ENCODE measurements at places on chromosomes 5 and 9.

GRCh38 chr9:75452512-75452911, 364.2 kb downstream of the OSTF1 start:
- DNase-seq, result no peak

DNA sequence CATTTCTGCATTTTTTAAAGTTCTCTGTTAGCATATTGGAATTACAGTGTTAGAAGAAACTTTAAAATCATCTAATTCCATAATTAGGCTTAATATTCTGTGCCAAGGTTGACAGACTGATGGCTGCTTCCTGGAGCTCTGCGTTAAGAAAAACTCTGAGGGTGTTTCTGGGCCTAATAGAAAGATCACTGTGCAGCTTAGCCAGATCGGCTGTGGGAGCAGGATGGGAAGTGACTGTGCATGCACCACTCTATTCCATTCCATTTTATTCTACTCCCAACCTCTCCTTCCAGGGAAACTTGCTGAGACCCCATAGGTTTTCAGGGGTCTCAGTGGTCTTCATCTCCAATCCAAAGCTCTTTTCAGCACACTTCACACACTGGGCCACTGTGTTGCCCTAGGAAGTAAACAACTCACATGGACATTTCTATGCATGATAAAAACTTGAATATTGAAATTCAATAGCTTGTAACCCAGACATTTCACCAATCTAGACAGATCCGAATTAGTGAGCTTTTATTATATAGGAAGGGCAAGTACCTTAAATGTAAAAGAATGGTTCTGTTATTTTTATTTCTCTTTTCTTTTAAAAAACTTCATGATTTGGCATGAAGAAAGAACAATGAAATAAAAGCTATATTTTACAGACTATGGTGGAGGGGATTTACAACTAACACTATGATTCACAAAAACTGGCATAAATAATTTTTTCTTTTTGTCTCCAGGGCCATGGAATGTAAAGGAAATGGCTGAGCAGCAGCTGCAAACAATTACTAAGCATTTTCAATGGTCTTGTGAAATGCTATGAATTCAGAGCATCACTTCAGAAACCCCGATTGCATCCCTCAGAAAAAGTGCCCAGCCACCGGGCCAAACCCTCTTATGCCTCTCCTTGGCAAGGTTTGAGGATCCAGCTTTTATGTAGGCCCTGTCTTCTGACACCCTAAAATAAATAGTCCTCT, 51.4 kb upstream of the DAB2 start:
- DNase-seq, result peak; percentile 93

DNA sequence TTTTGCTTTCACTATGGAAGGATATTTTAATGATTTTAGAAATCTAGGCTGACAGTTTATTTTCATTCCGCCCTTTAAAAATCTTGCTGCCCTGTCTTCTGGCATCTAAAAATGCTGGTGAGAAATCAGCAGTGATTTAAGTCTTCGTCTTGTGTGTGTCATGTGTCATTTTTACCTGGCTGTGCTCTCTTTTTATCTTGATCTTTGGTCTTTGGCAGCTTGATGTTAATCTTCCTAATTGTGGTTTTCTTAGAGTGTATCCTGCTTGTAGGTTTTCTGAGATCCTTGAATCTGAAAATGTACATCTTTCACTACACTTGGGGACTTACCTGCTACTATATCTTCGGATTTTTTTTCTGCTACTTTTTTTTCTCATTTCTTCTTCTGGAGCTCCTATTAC, 11.9 kb upstream of the LPCAT1 start:
- DNase-seq, result no peak

GRCh38 chr5:143886651-143887638, 75.0 kb downstream of the HMHB1 start:
- peak; percentile 88 for DNase-seq

DNA sequence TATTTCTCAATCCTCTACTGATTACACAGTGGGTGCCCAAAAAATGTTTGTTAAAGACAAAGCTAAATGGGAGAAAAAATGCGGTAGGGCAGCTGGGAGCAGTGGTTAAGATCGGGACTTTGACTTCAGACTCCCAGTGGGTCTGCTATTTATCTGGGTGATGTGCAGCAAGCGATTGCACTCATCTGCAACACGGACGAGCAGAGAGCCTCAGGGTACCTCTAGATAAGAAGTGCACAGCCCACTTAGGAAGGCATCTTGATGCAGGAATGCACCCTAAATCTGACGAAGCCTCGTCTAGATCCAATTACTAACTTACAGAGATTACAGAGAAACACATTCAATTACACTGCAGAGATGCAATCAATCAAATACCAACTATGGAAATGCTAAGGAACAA, 4.0 kb downstream of the MAPK9 start:
- DNase-seq, result no peak

DNA sequence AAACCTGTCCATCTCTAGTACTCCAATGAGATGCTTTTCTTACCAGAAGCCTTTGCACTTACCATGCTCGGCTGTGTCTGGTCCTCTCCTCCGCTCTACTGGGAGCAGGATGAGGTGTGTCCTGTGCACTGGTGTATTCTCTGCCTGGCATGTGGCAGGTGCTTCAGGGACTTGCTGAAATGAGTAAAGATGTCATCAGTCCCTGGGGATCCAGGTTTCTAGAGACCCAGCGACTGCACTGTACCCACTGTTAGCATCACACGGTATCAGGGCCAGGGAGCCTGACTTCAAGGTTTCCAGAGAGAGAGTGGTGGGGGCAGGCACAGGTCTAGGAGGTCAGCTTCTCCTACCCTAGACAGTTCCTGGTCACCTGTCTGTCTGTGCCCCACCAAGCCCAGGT, 10.5 kb downstream of the PTTG1 start:
- no peak for DNase-seq

DNA sequence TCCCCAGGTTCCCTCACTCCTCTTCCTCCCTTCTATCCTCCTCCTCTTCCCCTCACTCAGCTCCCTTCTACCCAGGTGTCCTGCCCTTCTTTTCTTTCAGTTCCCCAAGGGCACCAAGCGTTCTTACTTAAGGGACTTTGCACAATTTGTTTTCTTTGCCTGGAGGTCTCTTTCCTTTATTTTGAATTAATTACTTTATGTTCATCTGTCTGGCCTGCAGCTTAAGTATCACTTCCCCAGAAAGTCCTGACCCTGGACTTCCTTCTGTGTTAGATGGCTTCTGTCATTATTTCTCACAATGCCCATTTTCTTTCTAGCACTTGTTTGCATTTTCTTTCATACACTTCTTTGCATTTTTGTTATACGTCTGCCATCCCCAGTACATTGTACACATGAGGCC, 350.6 kb downstream of the SH3GL2 start:
- no peak for DNase-seq

- DNase-seq, result peak; percentile 84
Measured at GRCh38 chr9:18632632-18633403, 158.9 kb downstream of the ADAMTSL1 start.

DNA sequence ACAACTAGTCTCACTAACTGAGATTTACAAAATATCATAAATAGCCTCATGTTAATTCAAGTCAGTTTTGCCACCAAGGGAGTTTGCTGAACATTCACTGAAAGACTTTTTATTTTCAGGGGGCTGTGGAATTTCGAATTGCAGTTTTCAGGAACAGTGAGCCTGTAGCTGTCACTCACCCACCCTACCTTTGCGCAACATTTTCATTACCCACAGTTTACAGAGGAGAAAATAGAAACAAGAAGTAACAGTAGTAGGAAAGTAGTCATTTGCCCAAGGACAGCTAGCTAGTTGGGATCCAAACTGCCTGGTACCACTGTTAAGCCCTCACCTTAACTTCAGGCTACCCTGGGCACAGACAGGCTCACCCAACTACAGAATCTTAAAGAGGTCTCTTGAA, 154.1 kb downstream of the ADAMTS12 start:
- no peak for DNase-seq

DNA sequence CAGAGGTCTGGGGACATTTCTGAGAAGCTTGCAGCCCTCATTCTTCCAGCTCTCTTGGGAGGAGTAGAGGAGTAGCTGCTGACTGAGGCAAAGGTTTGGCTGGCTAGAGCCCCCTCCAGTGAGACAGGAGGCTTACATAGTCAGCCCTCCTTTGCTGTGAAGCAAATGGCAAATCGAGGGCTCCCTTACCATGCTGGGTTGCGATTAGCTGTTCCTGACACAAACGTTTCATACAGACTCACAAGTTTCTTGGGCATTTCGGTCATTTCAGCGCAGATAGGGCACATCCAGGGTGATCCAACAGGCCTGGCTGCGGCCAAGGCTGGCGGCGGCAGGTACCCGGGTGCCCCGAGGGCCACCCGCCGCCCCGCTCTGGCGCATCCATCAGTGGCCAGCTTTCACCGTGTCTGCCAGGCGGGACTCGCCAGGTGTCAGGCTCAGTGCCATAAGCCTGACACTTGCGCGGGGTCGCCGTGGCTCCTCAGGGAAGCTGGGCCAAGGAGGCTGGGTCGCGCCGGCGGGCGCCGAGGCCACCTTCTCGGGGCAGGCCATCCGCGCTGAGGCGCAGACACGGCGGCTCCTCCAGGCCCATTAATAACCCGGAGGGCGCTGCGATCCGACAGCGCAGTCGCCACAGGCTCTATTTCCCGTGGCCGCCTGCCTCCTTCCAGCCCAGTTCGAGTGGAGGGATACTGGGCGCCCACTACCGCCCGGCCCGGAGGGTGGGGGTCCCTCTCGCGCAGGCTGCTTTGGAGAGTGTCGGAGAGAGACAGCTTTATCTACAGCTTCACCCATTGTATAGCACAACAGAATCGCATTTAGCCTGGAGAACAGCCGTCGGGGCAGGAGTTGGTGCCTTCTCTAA, 9.1 kb downstream of the PRDM6 start:
- DNase-seq, result no peak

DNA sequence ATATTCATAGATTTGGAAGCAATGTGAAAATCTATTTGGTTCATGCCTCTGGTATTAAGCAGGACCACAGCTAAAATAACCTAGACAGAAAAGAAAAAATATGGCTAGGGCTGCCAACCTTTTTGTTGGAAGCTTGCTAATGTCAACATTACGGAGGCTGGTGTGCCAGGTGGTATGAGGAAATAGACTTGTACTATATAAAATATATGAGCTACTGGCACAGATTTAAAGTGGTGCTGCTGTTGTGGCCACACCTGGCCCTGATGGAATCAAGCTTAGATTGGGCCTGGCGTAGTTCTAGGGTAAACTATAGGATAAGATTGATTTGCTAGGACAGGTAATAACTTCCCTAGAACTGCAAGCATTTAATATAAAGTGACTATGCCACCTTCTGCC, 10.6 kb upstream of the PARP8 start:
- no peak for DNase-seq

- DNase-seq, result no peak
Measured at GRCh38 chr5:73564018-73564417, 1.4 kb downstream of the ANKRA2 start.

- no peak for DNase-seq
Measured at GRCh38 chr5:175897285-175897684, 25.9 kb downstream of the CPLX2 start.

DNA sequence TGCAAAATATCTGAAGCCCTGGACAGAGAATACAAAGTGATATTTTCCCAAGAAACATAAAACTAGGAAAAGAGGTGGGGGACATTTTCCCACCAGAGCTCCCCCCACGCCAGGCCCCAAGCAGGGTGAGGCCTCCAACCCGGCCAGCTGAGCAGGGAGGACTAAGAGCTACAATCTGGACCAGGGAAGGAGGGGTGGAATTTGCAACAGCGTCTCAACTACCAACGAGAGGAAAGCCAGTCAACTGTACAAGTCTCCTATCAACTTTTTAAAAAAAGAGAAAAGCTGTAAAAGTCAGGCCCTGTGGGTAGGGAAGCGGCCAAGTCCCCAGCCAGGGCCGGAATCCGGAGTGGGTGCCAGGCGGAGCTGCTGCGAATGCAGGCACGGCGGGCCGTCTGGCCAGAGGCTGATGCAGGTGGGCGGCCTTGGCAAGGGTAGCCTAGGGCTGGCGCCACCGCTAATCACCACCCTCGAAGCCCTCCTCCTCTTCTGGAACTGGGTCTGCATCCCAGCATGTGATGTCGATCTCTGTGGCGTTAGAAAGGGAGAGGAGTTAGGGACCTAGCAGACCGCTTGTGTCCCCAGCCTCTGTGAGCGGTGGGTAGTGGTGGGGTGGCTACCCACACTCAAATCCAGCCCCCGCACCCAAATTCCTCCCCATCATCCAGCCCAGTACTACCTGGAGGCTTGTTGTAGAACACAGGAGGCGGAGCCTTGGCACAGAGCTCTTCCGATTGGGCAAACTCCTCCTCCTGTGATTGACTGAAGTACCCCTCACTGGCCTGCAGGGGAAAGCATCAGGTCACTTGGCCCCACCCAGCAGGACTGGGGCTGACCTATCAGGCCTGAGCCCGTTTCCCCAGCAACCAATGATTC, 10.6 kb downstream of the PRR7 start:
- peak; percentile 97 for DNase-seq

DNA sequence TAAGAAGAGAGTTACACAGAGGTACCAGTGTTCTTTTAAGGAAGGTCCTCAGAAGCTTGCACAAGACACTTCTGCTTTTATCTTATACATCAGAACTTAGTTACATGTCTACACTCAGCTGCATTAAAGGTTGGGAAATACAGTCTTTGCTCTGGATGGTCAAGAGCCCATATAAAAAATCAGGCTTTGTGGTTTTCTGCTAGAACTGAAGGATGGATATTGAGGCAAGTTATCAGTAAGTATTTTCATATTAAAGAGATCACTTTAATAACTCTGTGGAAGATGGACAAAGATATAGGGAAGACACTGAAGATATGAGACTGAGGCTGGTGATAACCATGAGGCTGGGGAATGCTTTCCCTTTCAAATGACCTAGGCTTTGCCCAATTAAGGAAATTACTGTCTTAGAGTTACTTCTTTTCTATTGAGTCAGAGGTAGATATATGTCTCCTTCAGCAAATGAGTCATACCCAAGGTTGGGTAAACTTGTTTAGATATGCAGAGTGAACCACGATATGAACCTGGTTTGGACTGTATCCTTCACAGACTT, 87.0 kb upstream of the TNC start:
- peak; percentile 97 for DNase-seq

DNA sequence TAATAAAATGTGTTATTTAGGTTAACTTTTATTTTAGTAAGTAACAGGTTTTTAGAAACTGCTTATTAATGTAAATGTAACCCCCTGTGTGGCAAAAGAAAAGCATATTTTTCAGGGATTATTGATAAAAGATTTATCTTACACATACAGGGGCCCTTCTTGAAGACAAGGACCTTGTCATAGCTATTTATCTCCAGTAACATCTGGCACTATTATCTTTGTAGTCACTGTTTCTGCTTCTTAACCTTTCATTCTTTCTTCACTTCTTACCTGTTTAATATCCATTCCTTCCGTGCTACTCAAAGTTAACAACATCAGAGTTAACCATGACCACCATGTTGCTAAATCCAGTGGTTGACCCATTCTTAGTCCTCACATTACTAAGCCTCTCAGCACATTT, 117.8 kb upstream of the VCAN start:
- no peak for DNase-seq

GRCh38 chr5:71982717-71983395, 124.4 kb upstream of the MAP1B start:
- no peak for DNase-seq

- DNase-seq, result no peak
Measured at GRCh38 chr5:54385994-54386393, 69.5 kb upstream of the HSPB3 start.

DNA sequence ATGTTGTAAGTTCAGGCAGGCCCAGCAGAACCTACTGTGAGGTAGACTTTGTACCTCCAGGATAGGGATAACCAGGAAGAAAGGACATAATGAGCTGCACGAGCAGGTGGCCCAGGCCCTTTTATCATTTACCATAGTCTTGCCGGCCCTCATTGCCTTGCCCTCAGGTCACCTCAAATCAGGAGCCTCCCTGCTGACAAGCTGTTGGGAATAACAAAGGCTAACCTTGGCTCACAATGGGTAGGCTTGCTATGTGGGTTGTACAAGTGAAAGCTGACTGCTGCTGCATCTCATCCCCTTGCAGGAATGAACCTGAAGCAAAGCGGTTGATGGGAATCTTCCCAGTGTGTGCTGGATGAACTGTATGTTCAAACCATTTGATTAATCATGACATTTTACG, 159.5 kb upstream of the ACTBL2 start:
- no peak for DNase-seq

All from fibroblast of skin of right biceps (primary cell).